Right forelimb (tissue), 1 donor: ENCODE measurements at places on chromosomes 4 and X.

- no peak for DNase-seq
These were observed 104.7 kb upstream of the SMIM10 start for GRCh38 chrX:134886002-134886596.

DNA sequence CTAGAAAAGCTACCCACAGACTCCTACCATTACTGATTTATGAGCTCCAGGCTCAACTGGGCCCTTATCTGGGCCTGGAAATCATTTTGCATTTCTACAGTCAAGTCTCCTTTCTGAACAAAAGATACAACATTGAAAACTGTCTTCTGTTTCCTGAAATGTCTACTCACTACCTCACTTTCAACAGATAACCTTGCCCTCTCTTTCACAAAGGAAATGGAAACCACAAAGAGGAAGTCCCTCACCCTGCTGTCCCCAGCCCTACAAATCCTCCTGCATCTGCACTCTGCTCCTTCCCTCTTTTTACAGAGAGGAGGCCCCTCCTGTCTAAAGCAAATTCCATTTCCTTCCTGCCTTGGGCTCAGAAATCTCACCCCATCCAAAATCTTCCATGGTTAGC lies 24.8 kb upstream of the CYBB start:
- no peak for DNase-seq

- DNase-seq: no peak
These were observed 56.4 kb upstream of the NFKB1 start for GRCh38 chr4:102444752-102445151.

GRCh38 chrX:123424546-123424945 lies 240.5 kb downstream of the GRIA3 start:
- no peak for DNase-seq
